NAMALWA (cell line): ENCODE measurements at places on chromosomes 6 and 20.

DNA sequence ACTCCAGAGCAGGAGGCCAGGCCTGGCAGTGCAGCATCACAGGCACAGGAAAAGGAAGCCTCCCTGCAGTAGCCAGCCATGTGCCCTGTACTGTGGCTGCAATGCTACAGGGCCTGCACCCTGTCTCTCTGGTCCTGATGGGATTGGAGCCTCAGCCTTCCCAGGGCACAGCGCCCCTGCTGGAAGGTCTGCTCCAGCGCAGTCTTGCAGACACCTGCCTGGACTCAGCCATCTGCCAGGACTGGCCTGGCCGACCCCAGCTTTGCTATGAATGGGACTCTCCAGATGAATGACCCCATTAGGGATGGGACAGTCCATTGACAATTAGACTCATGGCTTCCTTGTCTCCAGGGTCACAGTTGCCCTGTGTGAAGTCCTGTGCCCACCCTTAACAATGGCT lies 251.6 kb downstream of the ERMARD start:
- DNase-seq: no peak

DNA sequence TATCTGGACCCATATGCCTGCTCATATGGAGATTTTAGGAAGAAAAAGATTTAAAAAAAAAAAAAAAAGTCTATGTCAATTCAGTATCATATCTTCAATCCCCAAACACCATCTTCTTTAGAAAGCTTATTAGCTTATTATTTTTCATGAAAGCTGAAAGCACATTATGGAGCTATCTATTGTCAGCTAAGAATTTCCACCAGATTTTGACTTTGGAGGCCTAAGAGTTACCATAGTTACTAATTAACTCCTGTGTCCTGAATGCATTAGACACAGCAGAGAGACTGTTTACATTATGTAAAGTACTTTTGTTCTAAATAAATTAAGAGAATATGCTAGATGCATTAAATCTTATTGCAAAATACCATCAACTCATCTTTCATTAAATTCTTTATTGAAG lies 255.5 kb upstream of the NRSN1 start:
- DNase-seq: no peak

DNA sequence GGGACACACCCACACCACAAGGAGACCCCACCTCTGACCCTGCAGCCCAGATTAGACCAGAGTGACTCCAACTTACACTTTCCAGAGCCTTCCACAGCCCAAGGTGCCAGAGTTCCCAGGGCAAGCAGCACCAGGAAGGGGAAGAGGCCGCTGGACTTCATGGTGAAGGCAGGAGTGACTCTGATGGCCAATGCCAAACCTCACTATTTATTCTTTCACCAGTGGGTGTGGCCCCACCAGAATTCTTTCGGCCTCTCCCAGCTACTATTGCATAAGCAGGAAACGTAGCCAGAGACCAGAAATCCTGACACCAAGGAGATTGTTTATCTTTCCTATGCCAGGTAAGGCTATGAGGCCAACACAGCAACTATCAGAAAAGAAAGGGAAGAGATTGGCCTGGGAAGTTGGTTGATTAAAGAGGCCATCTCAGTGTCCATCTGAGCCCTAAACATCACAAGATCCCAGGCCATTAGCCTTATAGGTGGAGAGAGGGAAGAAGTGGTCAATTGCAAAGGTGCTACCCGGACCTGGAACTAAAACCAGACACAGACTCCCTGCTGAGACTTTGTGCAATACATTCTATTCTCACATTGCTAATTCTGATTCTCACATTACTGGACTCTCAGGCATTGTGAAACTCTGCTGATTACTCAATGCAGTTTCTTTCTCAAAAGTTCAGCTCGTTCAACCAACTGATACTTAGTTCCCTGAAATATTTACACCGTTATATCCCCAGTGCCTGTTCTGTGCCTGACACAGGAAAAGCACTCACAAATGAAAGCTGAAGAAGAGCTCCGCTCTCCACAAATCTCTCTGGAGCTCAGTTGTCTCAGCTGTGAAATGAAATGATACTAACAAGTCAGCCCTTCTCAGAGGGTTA lies at the start of gene SLPI:
TSS of gene SLPI (minus strand) at position 182 of the 880 bp plus-strand sequence. CDS start at position 161, 21 bp downstream.
- no peak for DNase-seq

GRCh38 chr20:59460352-59460751 lies 144.0 kb upstream of the PHACTR3 start:
- no peak for DNase-seq

- DNase-seq: peak; percentile 47
Measured at GRCh38 chr6:24761193-24761835, 13.4 kb upstream of the GMNN start.

DNA sequence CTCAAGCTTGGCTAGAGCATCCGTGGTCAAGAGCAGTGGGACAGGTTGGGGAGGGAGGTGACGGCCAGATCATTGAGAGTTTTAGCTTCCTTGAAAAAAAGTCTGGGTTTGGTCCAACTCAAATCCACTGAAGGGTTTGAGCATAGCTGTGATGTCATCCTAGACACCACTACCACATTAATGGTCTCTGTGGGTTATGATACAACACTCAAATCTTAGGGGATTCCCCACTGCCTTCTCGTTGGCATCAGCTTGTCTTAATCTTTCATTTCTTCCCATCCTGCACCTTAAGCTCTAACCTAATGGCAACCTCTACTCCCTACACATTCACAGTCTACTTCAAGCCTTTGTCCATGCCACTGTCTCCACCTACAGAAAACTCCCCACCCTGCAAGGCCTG lies 77.3 kb downstream of the BMP6 start:
- DNase-seq: no peak

GRCh38 chr20:52493171-52493721 lies 301.7 kb upstream of the ZFP64 start:
- no peak for DNase-seq

DNA sequence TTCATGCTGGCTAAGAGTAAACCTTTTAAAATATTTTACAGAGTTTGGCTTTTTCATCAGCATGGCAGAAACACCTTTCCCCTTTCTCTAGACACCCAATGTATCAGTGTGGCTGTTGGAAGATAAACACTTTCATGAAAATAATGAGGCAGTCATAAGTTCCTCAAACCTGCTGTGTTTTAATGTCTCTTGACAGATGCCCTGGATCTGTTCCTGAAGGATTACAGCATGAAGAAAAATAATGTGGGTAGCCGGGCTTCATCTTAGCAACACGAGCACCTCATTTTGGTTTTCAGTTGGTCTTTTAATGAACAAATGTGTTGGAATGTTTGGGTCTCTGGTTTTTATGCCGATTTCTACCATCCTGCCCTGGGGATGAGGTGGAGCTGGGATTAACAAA lies 45.5 kb upstream of the UNC93A start:
- no peak for DNase-seq

DNA sequence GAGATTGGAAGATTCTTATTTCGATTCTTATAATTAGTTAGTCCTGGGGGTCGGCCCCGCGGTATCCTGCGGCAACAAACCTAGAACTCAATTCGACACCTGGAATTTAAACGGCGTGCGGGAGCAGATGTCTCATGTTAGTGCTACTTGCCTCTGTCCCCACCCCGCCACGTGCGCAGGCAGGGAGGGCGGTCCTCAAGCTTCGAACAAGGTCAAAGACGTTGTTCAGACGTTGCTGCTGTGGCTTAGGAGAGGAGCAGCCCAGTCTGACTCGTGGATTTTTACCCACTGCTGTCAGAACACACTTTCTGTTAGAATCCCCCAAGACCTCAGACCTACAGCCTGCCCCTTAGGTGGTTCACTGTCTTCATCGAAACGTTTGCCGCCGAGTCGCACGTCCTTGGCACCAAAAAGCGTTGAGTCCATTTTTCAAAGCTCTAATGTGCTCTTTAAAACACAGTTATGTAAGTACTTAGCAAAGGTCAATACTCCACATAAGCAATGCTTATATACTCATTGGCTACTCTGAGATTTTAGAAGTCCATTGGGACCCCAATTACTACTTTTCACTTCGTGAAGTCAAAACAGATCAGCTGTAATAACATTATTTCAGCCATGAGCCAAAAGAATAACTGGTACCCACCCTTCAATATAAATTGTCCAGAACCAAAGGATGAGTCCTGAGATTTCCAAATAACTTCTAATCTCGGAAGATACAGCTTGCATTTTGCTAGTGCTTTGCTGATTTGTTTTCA lies 2.7 kb upstream of the C6orf62 start:
- no peak for DNase-seq

DNA sequence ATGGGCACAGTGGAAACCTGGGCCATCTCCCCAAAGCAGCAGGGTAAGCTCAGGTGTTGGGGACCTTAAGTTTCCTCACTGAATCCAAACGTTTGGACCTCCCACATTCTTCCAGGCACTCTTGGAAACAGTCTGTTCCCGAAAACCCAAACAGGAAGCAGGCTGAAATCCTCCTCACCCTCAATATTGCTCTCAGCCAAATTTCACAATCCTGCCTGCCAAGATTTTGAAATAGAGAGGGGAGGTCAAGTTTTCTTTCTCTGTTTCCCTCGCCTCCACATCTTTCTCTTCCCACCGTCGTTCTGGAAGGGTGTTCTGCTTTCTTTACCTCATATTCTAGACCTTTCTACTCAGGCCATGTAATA lies 392.0 kb upstream of the SASH1 start:
- DNase-seq: no peak

DNA sequence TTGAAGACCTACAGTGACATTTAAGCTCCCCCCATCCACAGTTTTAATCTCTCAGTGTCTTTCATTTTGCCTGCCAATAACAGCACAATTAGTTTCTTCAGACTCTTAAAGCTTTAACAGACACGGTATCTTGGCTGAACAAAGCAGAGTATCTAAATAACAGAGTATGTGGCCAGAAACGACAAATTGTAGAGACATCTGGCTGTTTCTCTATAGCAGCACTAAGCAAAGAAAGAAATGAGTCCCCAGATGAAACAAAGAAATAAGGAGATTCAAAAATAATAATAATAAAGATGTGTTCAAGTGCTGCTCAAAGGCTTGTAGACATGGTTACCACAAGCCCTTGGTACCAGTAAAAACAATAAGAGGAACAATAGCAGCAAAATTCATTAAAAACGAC lies 97.8 kb upstream of the HDAC2 start:
- DNase-seq: no peak

- DNase-seq: peak; percentile 30
Measured at GRCh38 chr20:49916146-49917002, 1.0 kb upstream of the SPATA2 start.

GRCh38 chr6:93749930-93750329 lies 330.6 kb upstream of the EPHA7 start:
- no peak for DNase-seq

GRCh38 chr6:38714239-38715015 lies 684 bp upstream of the DNAH8 start:
- no peak for DNase-seq

GRCh38 chr6:114039841-114040240 lies 68.9 kb upstream of the HDAC2 start:
- no peak for DNase-seq
